Astrocyte of the hippocampus (primary cell): ENCODE measurements at places on chromosomes 1 and 21.

GRCh38 chr1:214416417-214416816 is 135.0 kb downstream of the PTPN14 start:
- peak; percentile 54 for DNase-seq

DNA sequence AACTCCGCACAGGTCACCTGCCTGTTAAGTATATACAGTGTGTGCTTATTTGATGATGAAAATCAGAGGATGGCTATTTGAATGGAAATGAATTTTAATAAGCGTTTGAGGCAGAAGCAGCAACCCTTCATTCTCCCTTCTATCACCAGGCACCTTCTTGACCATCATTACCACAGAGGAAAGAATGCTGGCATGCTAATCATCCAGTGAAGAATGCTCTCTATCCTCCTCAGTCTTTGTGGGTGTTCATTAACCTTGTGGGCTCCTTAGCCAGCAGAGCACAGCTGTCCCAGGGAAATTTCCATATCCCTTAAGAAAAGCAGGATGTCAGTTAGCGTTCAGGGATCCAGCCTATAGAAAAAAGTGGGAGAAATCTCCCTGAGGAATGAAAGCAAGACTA is 428.0 kb upstream of the CAMK1G start:
- peak; percentile 17 for DNase-seq

- no peak for DNase-seq
These were observed 85.0 kb upstream of the KCTD3 start for GRCh38 chr1:215482079-215482478.

GRCh38 chr1:205287767-205288559 is 33.6 kb downstream of the NUAK2 start:
- DNase-seq = no peak

DNA sequence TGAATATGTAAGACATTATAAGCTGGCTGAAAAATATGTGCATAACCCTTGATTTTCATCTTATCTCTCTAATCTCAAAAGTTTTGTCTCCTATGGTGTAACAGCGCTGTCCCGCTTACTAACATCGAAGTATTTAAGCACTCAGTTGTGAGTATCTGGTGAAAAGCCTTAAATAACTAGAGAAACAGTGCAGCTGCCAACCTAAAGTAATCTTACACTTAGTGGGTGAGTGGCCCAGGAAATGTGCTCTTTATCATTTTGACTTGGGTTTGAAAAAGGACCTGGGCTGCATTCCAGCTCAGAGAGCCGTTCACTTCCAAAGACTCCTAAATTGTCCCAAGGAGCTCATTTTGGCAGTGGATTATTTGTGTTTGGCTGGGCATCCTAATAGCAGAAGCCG is 225.9 kb downstream of the SPATA17 start:
- DNase-seq = peak; percentile 65

- no peak for DNase-seq
These were observed 61.9 kb downstream of the ACOT7 start for GRCh38 chr1:6331543-6332273.

GRCh38 chr1:224080115-224080774 is 33.7 kb upstream of the FBXO28 start:
- peak; percentile 38 for DNase-seq

GRCh38 chr1:218823291-218823900 is 350.3 kb upstream of the LYPLAL1 start:
- peak; percentile 76 for DNase-seq

DNA sequence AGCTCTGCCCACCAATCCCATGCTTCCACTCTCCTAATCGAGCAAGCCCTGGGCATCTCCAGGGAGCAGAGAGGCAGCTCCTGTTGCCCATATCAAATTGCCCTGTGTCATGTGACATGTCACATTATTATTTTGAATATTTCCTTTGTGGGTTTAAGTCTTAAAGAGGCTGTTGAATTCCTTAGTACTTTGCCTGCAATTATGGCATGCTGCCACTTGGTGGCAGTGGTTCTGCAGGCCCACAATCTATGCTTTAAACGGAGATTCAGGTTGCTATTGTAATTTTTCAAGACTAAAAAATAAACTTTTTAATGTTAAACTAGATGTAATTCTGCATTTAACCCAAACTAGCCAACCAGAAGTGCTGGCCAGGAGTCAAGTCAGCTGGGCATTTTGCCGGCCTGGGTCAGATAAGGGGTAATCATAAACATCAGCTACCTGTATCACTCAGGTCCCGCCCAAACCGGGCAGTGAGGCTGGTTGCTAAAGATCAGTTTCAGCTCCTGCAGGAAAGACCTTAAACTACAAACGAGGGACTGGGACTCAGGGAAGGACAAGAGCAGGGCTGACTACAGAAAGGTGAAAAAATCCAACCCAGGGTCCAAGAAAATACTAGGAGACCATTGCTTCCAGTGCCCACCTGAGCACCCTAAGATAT is 37.3 kb upstream of the ARHGEF16 start:
- no peak for DNase-seq

DNA sequence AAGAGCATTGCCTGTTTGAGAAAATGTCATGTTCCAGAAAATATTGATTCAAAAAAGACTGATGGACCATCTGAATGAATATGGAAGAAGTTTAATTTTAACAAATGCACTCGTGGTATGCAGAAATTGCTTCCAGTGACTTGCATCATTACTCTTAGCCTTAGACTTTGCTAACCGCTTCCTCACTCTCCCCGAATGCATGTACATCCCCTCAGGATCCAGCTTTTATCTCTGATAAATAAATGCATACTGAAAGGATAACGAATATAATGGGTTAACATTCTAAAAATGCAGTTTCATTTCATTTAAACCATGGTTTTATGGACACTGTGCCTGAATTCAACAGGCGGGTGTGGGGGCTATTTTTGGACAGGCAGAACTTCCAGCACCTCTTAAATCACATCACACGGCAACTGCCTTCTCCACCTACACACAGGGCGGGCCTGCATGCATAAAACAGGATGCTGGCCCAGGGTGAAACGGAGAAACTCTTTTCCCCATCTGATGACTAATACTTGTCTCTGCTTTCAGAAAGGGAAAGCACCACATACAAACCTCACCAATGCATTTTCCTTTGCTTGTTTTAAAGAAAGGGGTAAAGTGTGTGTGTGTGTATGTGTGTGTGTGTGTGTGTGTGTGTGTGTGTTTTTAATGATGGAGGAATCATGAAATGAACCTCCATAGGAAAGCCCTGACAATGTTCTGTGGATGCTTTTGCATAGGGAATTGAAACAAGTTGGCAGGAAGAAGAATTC is 48.7 kb downstream of the SPAG17 start:
- peak; percentile 68 for DNase-seq

- DNase-seq = peak; percentile 34
These were observed 1539.6 kb downstream of the BRINP3 start for GRCh38 chr1:188937965-188938551.

DNA sequence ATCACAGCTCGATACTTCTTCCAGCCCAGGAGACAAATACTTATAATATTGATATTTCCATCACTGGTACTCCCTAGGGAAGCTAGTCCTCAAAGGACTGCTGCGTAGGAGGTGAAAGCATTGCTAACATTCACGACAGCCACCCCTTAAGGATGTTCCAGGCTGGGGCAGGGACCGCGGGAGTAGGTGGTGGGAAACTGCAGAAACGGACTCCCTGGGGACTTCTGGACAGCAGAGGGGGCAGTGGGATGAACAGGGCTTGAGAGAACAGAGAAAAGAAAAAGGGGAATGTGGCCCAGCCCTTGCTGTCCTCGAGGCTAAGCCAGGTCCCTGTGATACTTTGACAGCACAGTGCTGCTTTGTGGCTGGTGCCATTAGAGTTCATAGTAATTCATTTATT is 108.0 kb downstream of the HMGB4 start:
- DNase-seq = no peak

DNA sequence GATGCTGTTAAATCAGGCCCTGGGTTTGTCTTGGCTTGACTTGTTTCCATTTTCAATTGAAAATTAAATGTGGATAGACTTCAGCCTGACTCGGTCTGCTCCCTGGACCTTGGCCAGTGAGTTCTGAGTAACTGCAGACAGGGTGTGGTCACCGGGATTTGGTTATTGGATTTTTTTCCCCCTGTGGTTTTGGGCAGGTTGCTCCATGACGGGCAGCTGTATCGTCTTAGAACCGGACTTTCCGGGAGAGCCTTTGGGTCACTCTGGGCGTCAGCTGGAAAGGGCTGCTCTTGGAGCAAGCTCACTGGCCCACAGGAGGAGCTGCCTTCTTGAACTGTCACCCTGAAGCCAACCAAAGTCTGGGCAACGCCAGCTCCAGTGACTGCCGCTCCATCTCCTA is 75.0 kb downstream of the CLIC6 start:
- DNase-seq = peak; percentile 73

- DNase-seq = no peak
These were observed 18.3 kb upstream of the ITLN2 start for GRCh38 chr1:160972939-160973338.
